ENCODE measurements at places on chromosomes 6 and 20. TPM values are rescaled to one million over a fixed set of nuclear protein-coding genes. Genes with fewer than 3 reads are reported as not detected.

The FAM210B gene
- total RNA-seq = 39.7 TPM

The LINC00237 gene
- not detected for total RNA-seq

The FAM209B gene
- total RNA-seq = not detected

The IL17A gene
- total RNA-seq = not detected

The C2 gene
- 4.9 TPM for total RNA-seq
